ENCODE measurements at places on chromosomes 12 and 14. TPM values are rescaled to one million over a fixed set of nuclear protein-coding genes. Genes with fewer than 3 reads are reported as not detected.
A peak's percentile ranks its signal among the peaks of the same experiment; 100 is the strongest.

DNA sequence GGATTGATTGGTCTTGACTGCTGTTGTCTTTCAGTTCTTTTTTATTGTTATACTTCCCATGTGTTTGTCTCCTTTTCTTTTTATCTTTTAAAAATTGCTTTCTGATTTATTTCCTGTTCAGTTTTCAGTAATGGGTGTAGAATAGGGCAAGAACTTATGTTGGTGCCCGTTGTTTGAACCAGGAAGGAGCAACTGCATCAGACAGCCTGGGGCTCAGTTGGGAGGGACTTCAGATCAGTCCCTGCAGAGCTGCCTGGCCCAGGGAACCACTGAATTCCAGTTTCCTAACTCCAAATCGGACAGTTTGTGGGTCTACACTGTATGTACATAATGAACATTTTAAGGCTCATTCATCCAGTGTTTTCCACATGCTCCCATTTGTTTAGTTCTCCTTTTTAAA is 64.9 kb downstream of the FBXO34 start:
- DNase-seq: no peak

DNA sequence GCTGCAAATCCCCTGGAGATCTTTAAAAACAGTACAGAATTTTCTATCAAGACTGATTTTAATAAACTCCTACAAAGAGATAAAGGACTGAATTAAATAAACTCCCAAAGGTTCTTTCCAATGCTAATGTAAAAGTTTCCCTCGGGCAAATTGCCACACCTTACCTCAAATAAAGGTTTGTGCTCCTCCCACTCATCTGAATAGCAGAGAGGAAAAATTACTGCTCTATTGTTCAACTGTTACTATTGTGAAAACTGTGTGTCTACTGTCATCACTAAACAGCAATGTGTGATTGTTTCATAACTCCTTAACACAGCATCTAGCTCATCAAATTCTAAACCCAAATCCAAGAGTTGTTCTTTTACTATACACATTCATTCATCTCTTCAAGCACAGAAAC is 3.2 kb downstream of the SPTLC2 start:
- no peak for DNase-seq

DNA sequence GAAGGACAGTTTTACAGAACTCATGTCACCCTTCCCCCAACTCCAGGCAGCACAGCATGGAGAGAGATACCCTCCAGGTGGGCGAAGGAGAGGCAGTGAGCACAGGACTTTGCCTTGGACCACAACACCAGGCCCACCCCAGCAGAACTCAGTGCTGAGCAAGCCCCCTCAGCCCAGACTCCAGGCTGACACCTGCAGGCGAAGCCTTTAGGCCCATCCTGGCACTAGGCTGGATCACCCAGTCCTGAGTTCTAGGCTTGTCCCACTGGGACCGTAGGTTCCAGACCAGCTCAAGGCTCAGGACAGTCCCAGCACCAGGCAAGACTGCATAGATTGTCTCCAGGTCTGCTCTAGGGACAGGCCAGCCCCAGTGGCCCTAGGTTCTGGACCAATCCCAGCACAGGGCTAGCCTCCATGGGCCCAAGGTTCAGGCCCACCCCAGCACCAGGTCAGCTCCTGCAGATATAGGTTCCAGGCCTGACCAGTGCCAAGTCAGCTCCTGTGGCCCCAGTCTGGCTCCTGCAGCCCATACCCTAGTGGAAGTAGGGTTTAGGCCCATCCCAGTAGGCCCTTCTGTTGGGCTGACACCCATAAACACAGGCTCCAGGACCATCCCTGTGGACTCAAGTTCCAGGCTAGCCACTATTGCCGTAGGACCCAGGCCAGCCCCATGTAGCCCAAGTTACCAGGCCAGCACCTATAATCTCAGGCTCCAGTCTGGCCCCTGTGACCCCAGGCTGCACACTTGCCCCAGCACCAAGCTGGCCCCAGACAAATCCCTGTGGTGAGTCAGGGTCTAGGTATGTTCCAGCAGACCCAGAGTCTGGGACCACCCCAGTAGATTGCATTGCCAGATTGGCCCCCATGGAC is 9.4 kb downstream of the WASHC3 start:
- no peak for DNase-seq

DNA sequence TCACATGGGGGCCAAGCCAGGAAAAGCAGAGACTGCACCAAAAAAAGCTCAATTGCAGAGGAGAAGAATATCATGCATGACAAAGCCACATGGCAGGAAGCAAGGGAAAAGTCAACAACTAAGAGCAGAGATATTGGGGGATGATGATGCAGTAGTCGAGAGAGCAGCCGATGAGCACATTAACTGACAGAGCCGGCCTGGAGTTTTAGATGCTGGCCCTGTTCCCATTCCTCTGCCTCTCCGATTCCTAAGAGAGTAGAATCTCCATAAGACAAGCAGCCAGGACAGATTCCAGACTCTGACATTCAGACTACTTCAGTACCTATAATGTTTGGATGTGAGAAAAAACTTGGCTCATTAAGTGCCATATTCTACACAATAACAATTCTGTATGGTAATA is 155.9 kb downstream of the KCNH5 start:
- DNase-seq: no peak

DNA sequence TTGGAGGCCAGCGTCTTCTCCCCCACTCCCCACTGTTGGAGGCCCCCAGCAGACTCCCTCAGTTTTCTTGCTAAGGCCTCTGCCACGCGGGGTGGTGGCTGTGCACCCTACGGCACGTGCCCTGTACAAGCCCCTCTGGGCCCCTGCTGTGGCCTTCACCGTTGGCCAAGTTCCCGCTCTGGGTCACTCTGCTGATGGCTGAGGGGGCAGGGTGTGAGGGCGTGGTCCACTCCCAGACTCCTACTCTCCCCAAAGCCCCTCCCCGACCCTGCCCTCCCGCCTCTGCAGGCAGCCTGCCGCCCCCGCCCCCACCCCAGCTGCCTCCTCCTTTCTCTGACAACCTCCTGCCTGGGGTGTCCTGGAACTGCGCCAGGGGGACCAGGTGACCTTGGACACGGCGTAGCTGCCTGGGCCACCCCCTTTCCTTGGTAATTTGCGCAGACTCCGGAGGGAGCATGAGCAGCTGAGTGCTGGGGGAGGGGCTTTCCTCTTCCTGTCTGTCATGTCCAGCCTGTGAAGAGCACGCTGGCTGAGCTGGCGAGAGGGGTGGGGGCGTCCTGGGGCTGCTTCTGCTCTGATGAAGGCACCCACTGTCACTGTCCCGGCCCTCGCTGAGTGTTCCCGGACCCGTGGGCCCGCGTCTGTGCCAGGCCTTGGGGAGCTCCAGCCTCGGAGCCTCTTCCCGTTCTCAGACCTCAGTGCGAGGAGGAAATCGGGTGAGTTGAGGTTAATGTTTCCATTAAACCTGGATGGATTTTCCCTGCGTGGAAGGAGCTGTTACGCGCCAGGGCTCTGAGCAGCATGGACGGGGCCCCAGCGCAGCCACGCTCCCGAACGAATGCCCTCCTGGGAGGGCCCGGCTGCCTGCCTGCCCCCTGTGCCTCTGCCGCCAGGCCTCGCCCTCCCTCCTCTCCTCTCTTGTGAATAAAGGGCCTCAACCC is 85.0 kb downstream of the KIF26A start:
- DNase-seq: peak; percentile 67

The TUNAR gene
- total RNA-seq: not detected

DNA sequence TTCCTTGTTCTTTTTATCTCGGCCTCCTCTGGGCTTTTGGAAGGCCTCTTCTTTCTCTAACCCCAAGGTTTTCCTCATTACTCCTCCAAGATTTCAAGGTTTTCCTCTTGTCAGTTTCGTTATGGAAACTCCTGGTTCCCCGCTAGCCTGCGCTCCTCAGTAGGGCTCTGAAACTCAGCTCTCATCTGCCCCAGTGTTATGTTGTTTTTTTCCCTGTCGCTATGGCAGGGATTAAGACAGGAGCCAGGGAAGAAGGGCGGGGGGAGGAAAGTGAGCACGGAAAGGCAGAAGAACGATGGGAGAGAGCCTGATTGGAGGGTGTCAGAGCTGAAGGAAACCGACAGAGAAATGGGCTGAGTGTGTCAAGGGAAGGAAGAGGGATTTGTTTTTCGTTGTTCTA is 26.5 kb upstream of the JDP2 start:
- DNase-seq: peak; percentile 66

- DNase-seq: no peak
Measured at GRCh38 chr14:30445852-30446251, 113.1 kb upstream of the G2E3 start.

DNA sequence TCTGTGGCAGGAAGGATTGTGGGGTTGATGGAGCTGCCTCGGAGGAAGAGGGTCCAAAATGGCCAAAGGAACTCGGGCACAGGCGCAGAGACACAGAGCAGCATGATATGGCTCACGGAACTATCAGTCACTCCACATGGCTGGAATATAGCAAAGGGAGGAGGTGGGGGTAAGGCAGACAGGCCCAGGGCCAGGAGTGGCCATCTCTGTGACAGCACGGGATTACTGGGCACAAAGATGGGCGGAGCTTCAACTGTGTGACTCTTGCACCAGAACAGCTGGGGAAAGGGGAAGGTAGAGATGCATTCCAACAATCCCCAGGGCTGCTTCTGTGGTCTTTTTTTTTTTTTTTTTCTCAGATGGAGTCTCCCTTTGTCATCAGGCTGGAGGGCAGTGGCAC is 24.8 kb upstream of the EML1 start:
- DNase-seq: no peak

The SLC8A3 gene
- total RNA-seq: 2.6 TPM

The MDP1 gene
- total RNA-seq: 8.0 TPM

DNA sequence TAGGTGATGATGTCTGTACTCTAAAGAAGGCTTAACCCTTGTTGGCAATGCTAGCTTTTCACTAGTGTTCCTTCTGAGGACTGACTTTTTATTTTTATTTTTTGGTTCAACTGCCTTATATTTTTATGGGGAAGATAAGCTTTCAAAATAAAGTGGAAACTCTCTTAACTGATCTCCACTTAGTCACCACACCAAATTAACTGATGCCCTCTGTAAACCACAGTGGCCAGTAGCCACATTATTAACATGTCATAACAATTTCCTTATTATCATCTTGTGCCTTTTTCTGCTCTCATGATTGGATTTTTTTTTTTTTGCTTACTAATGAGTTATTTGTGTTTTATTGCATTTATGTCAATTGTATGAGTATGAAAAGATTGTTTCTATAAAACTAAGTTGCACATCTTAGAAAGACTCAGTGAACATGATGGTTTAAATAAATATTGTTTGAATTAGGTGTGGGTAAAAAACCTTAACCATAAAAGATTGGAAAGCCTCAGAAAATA is 56.9 kb downstream of the SCFD1 start:
- no peak for DNase-seq

DNA sequence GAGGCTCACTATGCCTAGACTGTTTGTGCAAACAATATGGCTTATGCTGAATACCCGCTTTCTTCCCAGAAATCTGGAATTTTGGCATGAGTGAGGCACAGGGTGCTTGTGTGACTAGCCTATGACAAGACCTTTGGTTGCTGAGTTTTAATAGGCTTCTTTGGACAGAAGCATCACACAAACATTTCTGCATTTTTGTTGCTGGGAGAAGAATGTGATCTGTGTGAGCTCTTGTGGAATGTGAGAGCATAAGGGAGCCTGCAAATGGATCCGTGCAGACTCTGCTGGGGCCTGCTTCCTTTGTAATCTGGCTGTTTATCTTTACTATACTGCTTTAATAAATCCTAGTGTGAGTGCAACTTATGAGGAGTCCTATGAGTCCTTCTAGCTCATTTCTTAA is 83.0 kb upstream of the ZDHHC17 start:
- no peak for DNase-seq
